ENCODE measurements at places on chromosomes 6 and 20.

- no peak for DNase-seq
Measured at GRCh38 chr6:30227242-30227722, 14.1 kb upstream of the TRIM26 start.

DNA sequence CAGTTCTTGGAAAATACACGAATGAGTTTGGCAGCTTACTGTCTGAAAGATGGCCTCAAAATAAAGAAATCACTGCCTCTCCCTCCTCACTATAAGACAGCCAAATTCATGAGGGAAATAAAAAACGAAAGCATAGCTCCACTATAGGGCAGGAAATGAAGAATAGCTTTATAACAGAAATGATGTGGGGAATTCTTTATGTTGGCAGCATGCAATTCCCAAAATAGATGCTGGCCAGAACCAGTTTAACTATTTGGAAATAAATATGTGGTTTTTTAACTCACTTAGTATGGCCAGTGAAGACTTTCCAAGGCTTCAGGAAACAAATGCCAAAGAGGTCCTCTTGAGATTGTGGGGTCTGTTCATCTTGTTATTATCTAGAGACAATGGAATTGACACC lies 100.5 kb downstream of the TBX18 start:
- no peak for DNase-seq

DNA sequence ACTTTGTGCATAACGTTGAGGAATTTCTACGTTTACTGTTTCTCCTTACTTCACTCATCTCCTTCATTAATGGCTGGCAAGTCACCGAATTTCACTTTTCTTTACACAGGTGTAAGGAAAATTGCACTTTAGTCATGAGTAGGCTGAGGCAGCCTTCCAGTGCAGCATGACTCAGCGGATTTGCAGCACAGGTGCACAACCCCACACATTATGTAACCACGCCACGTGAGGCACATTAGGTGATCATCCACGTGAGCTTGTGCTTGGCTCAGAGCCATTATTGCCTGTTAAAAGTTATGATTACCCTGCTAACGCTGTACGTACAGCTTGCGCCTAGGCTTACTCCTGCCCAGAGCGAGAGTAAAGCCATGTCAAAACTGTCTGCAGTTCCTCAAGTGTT lies 158.8 kb downstream of the NKAIN2 start:
- no peak for DNase-seq

- no peak for DNase-seq
Measured at GRCh38 chr6:10418361-10418861, 3.5 kb upstream of the TFAP2A start.

DNA sequence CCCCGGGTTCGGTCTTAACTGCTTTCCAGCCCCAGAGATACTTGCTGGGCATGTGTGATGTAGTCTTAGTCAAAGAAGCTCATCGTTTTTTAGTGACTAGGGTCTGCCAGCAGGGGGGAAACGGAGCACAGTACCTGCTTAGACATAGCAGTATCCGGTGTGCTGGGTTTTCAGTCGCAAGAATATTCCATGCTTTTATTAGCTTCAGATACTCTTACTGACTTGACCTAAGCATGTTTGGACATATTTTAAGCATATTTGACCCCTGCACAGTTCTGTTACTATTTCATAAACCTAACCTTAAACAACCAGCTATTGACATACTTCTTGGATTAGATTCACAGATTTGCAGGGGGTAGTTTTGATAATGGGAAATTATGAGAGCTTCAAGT lies 3.0 kb downstream of the E2F3 start:
- DNase-seq: peak; percentile 68

DNA sequence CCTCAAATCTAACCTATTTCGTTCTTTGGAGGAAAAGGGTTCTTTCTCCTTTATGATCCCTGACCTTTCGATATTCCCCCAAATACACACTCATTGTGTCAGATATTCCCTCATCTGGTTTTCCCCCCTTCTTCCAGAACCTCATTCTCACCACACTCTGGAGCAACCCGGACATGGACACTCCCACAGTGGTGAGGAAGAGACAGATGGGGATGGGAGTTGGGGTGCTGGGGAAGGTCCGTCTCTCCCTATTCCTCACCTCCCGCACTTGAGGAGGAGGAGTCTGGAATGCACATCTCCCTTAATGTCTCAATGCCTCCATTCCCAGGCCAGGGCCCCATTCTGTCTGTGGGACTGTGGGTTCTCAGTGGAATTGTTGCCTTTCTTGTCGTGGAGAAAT lies 1.3 kb downstream of the SLC39A7 start:
- no peak for DNase-seq

DNA sequence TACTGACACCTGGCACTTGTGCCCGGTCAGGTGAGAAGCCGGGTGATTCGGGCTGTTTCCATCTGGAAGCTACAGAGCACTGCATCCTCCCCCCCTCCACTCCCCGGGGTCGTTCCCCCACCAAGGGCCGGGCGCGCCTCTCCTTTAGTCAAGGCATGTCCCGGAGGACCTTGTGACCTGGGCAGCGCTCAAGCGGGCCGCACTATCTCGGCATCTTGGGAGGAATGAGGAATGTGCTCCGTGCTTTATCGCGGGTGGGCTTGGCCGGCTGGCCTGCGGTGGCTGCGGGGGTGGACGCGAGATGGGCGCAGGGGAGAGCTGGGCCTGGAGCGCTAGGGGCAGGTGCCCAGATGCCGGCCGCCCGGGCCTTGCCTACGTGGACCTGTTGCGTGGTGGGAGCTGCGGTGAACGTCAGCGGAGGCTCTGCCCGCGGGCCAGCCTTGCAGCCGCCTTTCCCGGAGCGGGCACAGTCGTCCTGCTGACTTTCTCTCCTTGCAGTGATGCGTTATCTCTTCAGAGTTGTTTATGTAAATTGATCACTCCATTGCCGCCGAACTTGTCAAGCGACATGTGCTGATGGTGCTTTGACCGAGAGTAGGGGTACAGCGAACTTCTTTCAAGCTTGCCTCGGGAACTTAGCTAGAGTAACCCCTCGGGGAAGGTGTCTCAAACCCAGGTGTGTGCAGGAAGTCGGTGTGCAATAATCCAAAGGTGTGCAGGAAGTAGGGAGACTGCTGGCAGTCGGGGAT lies 1.1 kb downstream of the LRRC1 start:
- peak; percentile 3 for DNase-seq

- DNase-seq: no peak
Measured at GRCh38 chr6:51528556-51528955, 558.9 kb downstream of the PKHD1 start.

DNA sequence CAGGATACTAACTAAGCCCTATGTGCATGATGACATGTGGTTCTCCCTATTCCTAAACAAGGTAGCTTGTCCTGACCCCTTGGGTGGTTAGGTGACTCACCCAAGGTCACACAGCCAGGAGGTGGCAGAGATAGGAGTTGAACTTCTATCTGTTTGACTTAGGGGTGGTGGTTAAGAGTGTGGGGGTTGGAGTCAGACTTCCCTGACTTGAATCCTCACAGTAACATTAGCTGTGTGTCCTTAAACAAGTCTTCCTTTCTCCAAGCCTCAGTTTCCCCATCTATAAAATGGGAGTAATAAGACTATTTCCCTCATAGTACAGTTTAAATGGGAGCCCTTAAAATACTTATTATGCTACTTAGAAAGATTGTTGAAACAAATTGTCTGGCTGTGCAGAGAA lies 21.9 kb downstream of the SLC12A5 start:
- no peak for DNase-seq

GRCh38 chr6:168873278-168874190 lies 380.1 kb downstream of the THBS2 start:
- no peak for DNase-seq

- DNase-seq: no peak
Measured at GRCh38 chr6:150145427-150145826, 2.6 kb downstream of the PPP1R14C start.

GRCh38 chr20:17928211-17928611 lies 40.4 kb downstream of the SNX5 start:
- no peak for DNase-seq

GRCh38 chr6:74674377-74674776 lies 531.5 kb downstream of the COL12A1 start:
- no peak for DNase-seq

GRCh38 chr20:33789109-33789857 lies 21.9 kb upstream of the CHMP4B start:
- no peak for DNase-seq

GRCh38 chr20:9999645-10000044 lies 35.1 kb upstream of the ANKEF1 start:
- DNase-seq: no peak

DNA sequence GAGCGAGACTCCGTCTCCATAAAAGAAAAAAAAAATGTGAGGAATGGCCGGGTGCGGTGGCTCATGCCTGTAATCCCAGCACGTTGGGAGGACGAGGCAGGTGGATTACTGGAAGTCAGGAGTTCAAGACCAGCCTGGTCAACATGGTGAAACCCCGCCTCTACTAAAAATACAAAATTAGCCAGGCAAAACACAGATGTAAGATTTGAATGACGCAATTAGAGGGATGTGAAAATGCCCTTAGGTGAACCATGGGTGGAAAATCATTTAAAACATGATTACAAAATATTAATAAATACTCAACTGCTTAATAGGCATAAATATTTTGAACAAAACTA lies 20.9 kb downstream of the COL9A3 start:
- DNase-seq: no peak

DNA sequence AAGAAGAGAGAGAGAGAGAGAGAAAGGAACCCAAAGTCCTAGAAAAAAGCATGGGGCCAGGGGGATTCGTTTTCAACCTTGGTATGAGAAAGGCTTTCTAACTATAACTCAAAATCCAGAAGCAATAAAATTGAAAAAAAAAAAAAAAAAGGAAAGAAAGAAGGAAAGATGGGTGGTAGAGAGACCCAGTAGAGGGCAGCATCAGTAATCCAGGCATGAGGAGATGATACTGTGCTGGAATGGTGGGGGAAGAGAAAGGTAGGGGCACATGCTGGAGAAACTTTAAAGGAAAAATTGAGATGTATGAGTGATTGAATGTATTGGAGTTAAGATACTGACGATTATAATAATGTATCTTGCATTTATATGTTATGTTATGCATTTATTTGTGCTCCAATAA lies 1040.7 kb upstream of the FLRT3 start:
- DNase-seq: no peak

DNA sequence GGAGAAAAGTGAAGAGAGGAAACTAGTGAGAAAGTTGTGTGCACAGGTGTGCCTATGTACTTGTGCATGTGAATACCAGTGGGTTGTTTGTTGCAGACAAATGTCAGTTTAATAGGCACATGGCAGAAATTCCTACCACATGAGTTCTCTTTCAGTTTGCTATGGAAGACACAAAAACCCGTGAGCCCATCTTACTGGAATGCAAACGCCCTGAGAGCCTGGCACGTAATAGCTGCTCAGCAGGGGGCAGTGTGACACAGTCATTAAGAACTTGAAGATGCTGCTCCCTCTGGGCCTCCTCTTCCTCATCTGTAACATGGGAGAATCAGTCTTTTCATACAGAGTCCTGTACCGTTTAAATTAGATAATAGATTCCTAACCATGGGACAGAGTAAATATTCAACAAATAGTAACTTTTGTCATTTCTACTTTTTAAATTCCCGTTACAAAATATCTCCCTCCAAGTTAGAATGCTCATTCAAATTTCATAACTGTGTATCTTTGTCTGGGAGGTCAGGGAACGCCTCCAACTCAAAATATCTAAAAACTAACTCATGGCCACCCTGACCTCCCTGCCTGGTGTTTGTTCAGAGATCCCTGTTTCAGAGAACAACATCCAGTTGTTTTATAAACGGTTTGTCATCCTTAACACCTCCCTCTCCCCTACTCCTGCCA lies 802.9 kb downstream of the MAFB start:
- DNase-seq: no peak

DNA sequence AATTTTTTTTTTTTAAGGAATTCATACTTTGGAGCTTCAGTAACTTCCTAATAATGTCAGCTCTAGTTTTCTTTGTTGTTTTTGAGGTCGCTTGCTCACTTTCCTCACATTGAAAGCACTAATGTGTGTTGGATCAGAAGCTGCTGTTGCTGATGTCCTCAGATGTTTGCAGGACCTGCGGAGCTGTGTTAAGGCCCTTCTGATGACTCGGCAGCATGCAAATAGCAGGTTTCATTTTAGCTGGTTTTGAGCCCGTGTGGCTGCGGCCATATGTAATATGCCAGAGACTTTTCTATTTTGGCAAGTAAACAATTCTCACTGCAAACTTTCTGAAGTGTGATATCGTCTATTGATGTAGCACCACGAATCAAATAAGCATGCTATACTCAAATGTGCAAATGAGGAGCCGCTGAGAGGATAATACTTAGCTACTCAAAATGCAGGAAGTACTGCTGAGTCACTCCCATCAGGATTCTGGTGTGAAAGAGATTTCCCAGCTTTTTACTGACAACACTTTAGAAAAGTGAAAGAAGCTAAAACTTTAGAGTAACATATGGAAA lies 187.8 kb downstream of the SASH1 start:
- DNase-seq: no peak

GRCh38 chr6:37435373-37435772 lies 2.4 kb downstream of the CMTR1 start:
- DNase-seq: no peak

GRCh38 chr6:42727087-42727611 lies 4.8 kb upstream of the PRPH2 start:
- no peak for DNase-seq

DNA sequence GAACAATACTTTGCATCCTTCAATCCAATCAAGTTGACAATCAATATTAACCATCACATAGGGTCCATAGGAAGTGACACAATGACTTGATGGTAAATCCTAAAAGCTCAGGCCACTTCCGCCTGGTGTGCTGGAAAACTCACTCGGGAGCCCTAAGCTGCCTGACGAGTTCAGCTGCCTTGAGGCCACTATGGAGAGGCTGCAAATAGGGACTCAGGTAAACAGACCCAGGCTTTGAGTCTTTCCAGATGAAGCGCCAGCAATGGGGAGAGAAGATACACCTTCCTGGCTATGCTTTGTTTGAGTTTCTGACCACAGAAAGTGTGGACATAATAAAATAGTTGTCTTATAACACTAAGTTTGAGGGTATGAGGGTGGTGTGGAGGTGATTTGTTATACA lies 112.6 kb downstream of the GPR63 start:
- no peak for DNase-seq

DNA sequence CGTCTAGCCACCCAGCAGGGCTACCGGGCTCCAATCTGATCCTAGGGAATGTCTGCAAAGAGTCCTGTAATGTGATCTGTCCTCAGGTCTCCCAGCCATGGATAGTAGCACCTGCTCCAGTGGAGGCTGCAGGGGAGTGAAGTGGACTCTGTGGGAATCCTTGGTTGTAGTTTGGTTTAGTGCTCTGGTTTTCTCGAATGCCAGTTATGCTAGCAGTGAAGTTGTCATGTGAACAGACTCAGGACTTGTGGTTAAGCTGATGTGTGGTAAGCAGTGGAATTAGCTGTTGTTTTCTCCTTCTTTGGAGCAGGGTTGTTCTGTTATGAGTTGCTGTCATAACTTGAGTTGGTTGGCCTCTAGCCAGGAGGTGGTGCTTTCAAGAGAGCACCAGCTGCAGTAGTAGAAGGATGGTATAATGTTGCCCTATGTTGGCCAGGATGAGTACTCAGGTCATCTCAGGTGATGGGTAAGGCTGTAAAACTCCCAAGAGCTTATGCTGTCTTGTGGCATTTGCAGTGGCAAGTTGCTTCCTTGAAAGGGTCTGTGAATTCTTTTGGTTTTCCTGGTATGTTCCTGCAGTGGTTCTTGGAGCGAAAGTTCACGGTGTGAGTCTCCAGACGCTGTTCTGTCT lies 390.2 kb downstream of the UTRN start:
- no peak for DNase-seq
